ENCODE measurements at places on chromosomes 13 and 19. TPM values are rescaled to one million over a fixed set of nuclear protein-coding genes. Genes with fewer than 3 reads are reported as not detected.

DNA sequence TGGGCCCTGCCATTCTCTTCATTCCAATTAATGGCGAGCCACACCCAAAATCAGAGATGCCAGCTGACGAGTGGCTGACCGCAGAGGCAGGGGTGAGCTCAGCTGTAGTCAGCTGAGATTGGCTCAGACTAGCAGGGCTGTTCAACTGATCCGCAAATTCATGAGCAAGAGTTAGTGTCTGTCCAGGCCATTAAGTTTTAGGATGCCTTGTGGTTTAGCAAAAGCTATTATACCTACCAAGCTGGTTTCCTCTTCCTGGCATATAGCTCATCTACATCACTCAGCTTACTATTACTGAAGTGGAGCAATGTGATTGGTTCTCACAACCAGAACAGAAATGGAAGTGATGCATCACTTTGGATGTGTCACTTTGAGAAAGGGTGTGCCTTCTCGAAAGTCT is 148.7 kb downstream of the NALCN start:
- no peaks in the 10 kb centered on the region for H3K4me1 ChIP-seq
- no peak overlapping the region for H3K4me3 ChIP-seq
- H3K36me3 ChIP-seq = no peaks in the 10 kb centered on the region

GRCh38 chr19:43596842-43597461 is 557 bp downstream of the ZNF576 start:
- peak overlapping the region; percentile 67 for H3K4me3 ChIP-seq
- no peaks in the 10 kb centered on the region for H3K27me3 ChIP-seq
- H3K27ac ChIP-seq = peak overlapping the region; percentile 89

Gene NCCRP1
- polyA plus RNA-seq = 0.33 TPM

Gene OVOL3
- 0.09 TPM for polyA plus RNA-seq

- H3K4me1 ChIP-seq = peaks cover 5% of the 10 kb centered on the region
- H3K36me3 ChIP-seq = peaks cover 6% of the 10 kb centered on the region
- no peak overlapping the region for H3K27ac ChIP-seq
- H3K27me3 ChIP-seq = no peaks in the 10 kb centered on the region
These were observed 41.5 kb downstream of the MLLT1 start for GRCh38 chr19:6238256-6238642.

DNA sequence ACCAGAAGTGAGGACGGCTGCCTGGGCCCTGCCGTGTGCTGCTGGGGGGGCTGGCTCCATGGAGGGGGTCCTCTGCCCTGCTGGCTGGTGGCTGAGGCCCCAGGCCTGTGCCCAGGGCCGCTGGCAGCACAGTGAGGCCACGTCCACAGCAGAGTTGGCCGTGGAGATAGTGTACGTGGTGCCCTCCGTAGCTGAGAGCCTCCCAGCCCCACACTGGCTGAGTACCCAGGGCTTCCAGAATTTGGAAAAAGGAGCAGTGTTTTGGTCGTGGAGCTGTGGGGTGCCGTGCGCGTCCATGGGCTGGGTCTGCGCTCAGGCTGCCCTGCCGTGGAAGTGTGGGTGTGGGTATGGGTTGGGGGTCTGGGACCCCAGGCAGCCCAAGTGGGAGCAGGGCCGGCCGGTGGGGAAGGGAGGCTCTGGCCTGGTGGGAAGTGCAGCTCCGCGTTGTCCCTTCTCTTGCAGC is 5.9 kb downstream of the PTBP1 start:
- no peaks in the 10 kb centered on the region for H3K27me3 ChIP-seq
- H3K36me3 ChIP-seq = peaks cover 91% of the 10 kb centered on the region
- H3K4me3 ChIP-seq = no peak overlapping the region
- peak; percentile 3 for DNase-seq
- H3K4me1 ChIP-seq = peaks cover 40% of the 10 kb centered on the region
- no peak overlapping the region for H3K27ac ChIP-seq

Gene PRR36
- polyA plus RNA-seq = 2.1 TPM

Gene HDGFL2
- polyA plus RNA-seq = 45.6 TPM
